ENCODE measurements at places on chromosomes 2 and 18. TPM values are rescaled to one million over a fixed set of nuclear protein-coding genes. Genes with fewer than 3 reads are reported as not detected.
A peak's percentile ranks its signal among the peaks of the same experiment; 100 is the strongest.

Gene ALPI
- total RNA-seq, result not detected

DNA sequence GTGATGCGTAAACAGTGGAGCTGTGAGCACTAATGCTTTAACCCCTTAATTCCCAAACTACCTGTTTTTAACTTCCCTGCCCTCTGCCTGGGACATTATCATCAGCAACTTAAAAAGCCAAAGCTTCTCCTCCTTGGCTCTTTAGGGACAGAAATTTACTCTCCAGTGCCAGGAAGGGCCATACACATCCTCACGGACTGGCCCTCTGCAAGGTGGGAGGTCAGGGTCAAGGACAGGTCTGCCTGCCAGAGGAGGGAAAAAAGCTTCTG lies 21.5 kb downstream of the KCTD1 start:
- no peak for DNase-seq

GRCh38 chr2:73426176-73426575 lies 40.5 kb downstream of the ALMS1 start:
- DNase-seq, result no peak

GRCh38 chr2:233079953-233080835 lies 20.1 kb downstream of the INPP5D start:
- DNase-seq, result no peak

GRCh38 chr2:8685697-8686358 lies 4.0 kb downstream of the ID2 start:
- peak; percentile 53 for DNase-seq

DNA sequence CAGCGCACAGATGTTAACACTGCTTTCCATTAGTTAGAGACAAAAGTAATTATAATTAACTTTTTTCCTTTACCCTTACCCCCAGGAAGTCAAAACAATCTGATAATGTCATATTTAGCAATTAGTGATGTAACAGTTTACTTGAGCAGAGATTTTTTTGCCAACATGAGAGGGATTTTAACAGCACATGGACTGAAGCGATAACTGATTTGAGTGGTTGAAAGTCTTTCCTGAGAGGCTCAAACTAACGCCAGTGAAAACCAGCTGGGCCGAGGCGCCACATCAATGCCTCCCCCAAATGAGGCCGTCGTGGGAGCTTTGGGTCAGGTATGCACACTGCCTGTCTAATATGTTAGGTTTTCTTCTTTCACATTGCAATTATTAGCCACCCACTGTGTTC lies 469.9 kb upstream of the SMIM21 start:
- DNase-seq, result no peak

Gene KIAA2012
- not detected for total RNA-seq

- DNase-seq, result no peak
Observed at GRCh38 chr2:43593254-43593653, 2.6 kb downstream of the THADA start.

DNA sequence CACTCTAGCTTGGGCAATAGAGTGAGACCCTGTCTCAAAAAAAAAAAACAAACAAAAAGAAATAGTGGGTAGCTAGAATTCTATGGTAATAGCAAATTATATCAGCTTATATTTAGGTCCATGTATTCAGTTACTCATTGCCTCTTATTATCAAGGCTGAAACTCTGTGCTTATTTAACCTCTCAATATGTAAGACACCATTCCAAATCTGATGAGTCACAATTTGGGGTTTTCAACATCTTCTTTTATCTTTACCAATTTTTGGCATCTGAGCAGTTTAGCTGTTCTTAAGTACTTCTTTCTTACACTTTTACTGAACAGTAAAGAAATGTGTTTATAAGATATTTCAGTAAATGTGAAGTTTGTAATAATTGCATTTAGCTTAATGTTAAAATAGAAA lies 69.3 kb downstream of the TTC27 start:
- DNase-seq, result no peak

Gene PARD3B
- 0.31 TPM for total RNA-seq

GRCh38 chr2:29455200-29455860 lies 340.1 kb downstream of the CLIP4 start:
- peak; percentile 37 for DNase-seq

Gene ACVR1
- total RNA-seq, result 1.9 TPM

Gene DES
- total RNA-seq, result not detected

Gene IL1RN
- total RNA-seq, result not detected

Gene STON1
- total RNA-seq, result 0.43 TPM

DNA sequence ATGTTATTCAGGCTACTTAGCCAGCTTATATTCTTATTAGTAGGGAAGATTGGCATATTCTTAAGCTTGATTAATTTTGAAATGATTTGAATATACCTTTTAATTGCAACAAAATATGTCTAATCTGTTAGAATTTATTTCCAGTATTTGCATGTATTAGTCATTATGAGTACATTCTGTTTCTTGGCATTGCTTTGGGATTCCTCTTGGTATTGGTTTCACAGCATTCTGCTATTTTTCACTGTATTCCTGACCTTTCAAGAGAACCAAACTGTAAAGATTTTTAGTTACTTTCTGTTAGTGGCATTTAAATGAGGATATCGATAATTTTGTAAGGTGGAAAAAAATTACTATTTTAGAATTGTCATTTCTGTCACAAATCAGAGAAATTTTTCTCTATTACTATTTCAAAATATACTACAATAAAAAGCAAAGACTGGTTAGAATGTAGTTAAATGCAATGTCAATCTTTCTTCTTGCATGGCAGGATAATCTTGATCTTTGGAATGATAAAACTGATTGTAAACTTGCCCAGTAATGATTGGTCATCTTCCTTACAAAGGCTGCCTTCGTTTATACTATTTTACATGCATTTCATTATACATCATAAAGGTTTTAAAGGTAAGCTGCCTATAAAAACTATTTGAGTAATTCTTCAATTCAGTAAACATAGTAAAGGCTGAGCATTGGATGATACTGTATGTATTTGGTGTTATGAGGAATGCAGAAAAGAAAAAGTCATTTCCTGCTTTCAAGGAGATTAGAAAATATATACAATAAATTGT lies 86.1 kb downstream of the SLC4A10 start:
- peak; percentile 45 for DNase-seq

Gene PMAIP1
- 0.27 TPM for total RNA-seq

Gene GTF2A1L
- total RNA-seq, result not detected

- no peak for DNase-seq
Observed at GRCh38 chr18:55243255-55243654, 284.0 kb upstream of the CCDC68 start.

DNA sequence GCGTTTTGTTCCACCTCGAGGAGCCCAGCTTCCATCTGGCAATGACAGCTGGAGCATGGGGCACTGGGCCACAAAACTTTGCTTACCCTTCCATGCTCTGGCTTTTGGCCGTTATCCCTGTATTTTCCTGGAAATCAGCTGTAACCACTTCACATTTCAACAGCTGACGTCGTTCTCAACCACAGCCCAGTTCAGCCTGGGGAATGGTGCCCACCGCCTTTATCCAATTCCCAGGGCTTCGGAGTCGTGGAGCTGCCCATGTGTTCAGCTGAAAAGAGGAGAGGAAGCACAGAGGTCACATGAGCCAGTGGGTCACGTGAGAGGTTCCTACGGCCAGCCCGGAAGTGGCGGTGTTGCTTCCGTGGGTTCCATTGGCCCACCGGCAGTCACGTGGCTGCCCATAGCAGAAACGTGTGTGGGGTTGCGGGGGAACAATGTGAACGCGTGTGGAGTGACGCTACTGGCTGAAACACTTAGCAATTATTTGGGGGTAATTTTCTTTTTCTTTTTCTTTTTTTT lies 16.7 kb upstream of the EDAR start:
- DNase-seq, result peak; percentile 4

GRCh38 chr2:20619624-20620024 lies 31.3 kb downstream of the HS1BP3 start:
- no peak for DNase-seq

Gene TSGA10
- 1.8 TPM for total RNA-seq

Gene CDCA7
- total RNA-seq, result 37.1 TPM

DNA sequence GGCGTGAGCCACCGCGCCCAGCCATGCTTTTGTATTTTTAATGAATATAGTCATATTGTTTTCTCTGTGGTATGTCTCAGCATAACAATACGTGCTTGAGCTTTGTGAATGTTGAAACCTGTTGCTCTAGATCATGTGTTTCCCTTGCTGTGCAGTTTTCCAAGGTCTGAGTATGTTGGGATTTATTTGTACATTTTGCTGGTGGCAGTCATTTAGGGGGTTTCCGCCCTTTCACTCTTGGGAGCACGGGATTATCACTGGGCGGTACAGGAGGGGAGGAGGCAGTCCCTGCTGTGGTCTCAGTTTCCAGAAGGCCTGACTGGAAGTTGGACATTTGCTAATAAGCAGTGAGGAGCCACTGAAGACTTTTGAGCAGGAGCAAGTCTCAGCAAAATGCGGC lies 24.9 kb upstream of the CATIP start:
- DNase-seq, result no peak

Gene SIX2
- total RNA-seq, result not detected

Gene SLC35F5
- 57.5 TPM for total RNA-seq

Gene CXCR4
- total RNA-seq, result not detected

DNA sequence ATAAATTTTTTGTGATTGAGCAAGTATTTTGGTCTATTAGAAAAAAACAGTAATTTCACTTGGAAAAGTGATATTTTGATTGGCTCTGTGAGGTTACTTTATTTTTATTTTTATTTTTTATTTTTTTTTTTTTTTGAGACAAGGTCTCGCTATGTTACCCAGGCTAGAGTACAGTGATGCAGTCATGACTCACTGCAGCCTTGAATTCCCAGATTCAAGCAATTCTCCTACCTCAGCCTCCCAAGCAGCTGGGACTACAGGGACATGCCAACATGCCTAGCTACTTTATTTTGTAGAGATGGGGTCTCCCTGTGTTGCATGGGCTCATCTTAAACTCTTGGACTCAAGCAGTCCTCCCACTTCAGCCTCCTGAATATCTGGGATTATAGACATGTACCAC lies 60.9 kb upstream of the MGAT5 start:
- DNase-seq, result no peak

- peak; percentile 46 for DNase-seq
Observed at GRCh38 chr2:226730481-226730880, 69.1 kb downstream of the IRS1 start.

DNA sequence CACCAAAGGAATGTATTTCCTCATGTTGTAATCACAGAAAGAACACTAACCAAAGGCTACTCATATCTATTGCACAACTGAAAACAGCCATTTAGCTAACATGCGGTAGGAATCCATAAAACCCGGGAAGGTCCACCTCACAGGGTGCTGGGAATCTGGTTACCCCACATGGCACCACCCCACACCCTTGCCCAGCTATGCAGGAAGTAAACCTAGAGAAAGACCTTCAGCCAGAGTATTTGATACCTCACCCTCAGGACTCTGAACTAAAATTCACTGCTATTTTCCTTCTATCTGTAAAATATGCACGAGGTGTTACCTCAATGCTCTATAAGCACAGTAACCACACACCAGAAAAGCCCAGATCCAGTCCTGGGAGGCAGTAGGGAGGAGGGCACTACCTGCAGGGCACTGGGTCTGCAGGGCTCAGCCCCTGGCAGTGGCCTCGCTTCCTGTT lies 45.8 kb downstream of the PTPN2 start:
- DNase-seq, result peak; percentile 21

GRCh38 chr2:10305715-10306114 lies 3.0 kb downstream of the HPCAL1 start:
- DNase-seq, result peak; percentile 76

GRCh38 chr2:26767894-26768487 lies 3.9 kb downstream of the SLC35F6 start:
- peak; percentile 44 for DNase-seq

Gene ABCG5
- not detected for total RNA-seq

Gene CNRIP1
- total RNA-seq, result 19.8 TPM

Gene OSBPL1A
- total RNA-seq, result 78.6 TPM

DNA sequence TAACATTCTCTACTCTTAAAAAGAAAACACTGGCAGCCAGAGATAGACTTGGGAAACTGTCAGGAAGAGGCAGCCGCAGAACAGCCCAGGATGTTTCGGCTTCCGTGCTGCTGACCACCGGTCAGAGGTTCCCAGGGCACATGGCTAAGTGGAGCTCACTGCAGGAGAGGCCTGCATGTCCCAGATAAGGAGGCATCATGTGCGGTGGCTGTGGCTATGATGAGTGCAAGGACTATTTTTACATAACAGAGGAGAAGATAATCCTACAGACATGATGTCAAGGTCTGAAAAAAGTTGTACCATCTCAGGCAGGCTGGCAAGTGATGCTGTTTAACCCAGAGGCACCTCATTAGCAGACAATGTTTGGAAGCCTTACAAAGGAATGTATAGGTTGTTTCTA lies 252.3 kb downstream of the CYRIA start:
- no peak for DNase-seq

Gene IL1RL1
- not detected for total RNA-seq
